Pons (tissue), 1 donor: ENCODE measurements at places on chromosomes 4 and X.

DNA sequence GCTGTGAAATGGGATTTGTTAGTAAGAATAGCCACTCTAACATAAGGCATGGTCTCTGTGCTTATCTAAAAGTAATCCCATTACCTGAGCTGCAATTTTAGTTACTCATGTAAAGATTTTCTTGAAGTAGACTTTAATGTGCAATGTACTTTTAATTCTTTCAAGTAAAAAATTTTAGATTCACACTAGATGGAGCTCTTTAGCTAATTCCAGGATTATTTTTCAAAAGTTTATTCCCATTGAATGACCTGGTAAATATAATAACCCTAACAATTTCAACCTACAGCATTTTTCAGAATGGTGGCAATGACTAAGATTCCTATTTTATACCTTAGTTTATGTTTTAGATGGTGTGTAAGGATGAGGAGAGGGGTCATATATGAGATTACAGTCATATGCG lies 18.1 kb downstream of the USP38 start:
- peak; percentile 51 for DNase-seq

DNA sequence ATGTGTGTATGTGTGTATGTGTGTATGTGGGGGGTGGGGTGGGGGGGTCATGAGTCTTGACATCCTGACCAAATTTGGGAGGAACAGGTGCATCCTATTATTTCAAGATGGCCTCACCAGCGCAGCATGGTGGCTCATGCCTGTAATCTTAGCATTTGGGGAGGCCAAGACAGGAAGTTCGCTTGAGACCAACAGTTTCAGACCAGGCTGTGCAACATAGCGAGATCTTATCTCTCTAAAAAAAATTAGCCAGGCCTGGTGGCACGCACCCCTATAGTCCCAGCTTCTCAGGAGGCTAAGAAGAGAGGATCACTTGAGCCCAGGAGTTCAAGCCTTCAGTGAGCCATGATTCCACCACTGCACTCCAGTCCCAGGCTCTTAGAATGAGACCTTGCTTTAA lies 47.0 kb upstream of the DHRSX start:
- no peak for DNase-seq

- DNase-seq = no peak
Measured at GRCh38 chr4:73617256-73617655, 3.0 kb downstream of the RASSF6 start.

- peak; percentile 20 for DNase-seq
Measured at GRCh38 chrX:2484721-2485648, 15.8 kb downstream of the DHRSX start.

DNA sequence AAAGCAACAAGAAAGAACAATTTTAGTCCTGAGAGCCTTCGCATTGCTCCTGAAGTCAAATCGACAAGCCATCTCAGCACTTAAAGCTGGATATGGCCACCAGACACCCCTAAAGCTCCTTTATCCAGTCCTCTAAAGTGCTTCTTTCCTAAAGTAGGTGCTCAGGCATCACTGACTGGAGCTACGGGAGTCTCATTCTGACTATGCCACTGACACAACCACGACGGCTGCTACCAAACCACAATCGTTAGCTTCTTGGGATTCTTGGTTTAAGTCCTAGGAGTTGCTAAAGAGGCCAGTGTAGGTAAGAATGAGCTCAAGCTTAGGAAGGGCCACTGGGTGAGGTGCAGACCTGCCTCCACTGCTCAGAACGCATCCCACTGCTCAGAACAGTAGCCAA lies 1.0 kb downstream of the SLC10A6 start:
- no peak for DNase-seq

DNA sequence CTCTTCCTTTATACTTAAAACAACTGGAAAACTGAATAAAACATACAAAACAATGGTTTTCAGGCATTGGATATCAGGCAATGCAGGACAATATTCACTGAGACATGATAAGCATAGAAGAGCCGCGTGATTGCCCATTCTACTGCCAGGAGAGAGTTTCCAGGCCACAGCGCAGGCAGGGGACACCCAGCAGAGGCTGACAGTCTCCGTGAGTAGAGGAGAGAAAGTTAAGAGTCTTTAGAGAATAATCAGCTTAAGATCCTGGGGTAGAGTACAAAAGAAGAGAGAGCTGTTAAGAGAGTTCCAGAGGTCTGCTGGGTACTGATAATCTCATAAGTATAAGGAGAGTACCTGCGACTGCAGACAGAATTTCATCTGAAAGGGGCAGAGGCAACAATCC lies 18.4 kb upstream of the FRAS1 start:
- DNase-seq = no peak

GRCh38 chrX:16796298-16796697 lies 10.0 kb downstream of the TXLNG start:
- no peak for DNase-seq

DNA sequence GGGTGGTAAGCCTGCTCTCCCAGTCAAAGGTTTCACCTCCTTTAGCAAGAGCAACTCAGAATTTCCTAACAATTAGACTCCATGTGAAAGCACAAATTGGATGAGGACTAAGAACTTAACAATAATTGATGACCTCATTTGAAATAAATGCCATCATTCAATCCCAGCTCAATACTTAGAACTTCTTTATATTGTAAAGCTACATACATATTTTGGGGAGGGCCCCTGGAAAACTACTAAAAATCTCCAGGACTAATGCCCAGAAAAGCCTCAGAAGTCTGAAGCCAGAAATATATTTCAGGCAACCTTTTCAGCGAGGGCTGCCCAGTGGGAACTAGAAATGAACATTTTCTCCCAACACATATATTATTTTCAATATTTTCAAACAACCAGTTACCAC lies 38.1 kb downstream of the AMOT start:
- DNase-seq = no peak

GRCh38 chr4:15695240-15695699 lies 7.6 kb upstream of the BST1 start:
- no peak for DNase-seq

DNA sequence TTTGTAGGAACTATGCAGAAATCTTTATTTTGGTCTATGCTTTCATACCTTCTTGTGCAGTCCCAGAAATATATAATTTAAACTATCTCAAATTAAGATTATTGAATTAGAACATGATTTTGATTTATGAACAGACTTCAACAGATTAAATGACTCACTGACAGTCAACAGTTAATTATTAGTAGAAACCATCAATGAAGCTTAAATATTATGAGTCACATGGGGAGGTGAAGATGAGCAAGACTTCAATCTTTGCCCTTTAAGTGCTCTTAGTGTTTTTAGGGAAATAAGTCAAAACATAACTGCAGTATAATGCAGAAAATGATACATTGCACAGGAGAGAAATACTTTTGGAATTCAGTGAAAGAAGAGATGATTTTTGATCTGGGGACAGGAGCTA lies 81.5 kb upstream of the BMP3 start:
- DNase-seq = no peak

DNA sequence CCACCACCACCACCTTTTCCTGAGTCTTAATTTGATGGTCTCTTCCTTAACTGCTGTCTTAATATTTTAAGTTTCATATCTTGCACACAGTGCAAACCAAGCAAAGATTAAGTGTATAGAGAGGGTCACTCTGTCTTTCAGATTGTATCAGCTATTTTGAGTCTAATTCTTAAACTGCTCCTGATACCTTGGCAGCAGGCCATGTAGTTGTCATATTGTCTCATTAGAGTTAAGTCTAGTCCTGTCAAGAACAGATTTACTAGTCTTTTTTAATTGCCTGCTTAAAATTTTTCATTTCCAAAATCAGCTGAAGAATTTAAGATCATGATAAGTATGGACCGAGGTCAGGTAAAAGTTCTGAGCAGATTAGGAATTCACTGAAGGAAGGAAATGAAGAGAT lies 51.5 kb downstream of the FHIP1A start:
- DNase-seq = no peak

DNA sequence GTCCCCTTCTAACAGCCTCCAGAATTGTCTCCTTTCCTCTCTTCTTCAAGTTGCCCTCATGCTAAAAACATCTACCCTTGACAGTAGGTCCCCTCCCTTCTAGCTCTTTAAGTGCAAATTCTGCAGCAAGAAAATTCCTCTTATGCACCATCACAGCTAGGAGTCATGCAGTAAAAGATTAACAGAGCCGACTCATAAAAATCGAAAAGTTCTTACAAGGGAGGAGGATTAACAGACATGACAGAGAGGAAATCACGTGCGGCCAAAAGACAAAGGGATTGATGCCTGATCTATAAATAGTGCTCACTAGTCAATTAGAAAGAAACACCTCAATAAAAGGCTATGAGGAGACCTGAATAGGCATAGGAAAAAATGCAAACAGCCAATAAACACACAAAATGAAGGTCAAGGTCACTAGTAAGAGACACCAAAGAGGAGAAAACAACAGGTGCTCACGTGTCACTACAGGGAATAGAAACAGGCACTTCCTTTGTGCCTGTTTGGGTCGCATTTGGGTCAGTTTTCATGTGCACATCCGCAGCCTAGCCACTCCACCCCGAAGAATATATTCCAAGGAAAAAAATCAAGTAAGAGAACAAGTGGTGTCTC lies 3.4 kb downstream of the RNF212 start:
- no peak for DNase-seq

DNA sequence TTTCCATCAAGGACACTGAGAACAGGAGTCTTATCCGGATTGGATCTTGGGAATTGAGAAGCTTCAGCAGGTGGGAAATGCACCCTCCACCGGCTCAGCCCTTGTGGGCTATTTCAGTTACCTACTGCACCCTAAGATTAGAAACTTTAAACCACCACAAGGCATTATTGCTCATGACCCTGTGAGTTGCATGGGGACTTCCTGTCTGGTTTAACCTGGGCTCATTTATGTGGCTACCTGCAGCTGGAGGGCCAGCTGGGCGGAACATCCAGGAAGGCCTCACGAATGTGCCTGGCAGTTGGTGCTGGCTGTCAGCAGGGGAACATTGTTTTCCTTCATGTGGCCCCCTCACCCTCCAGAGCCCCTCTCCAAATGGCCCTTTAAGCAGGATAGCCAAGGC lies 164.1 kb downstream of the DEFB131A start:
- no peak for DNase-seq

GRCh38 chr4:128525387-128525786 lies 237.8 kb upstream of the PGRMC2 start:
- DNase-seq = no peak

DNA sequence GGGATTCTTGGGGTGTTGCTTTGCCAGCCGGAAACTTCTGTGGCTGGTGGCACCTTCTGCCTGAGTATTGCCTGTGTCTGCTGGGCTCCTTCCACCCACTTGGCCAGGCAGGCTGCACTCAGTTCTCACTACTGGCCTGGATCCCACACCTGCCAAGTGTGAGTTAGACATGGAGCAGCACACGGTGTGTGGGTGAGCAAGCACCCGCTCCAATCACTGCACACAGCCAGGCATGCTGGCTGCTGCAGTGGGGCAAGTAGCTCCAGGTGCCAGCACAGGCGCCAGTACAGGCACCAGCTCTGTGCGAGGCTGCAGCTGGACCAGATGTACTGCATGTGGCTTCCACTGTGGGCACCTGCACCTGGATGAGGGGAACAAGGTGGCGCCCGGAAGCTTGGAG lies 23.9 kb downstream of the DCUN1D4 start:
- DNase-seq = no peak

DNA sequence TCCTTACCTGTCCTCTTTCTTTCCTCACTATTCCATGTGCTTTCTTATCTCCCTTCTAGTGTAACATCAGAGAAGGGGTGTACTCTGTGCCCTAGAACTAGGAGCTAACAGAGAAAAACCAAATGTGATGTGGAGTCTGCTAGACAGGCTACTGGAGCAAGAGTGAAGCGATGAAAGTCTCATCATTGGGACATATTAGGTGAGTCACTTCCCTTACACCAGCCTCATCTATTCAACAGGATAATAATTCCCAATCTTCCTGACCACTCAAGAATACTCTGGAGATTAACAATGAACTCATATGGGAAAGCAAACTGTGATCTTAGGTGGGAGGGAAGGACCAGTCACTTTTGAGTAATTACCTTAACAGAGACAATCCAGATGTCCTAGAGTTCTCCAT lies 58.1 kb downstream of the RAB40A start:
- no peak for DNase-seq

- DNase-seq = no peak
Measured at GRCh38 chrX:35406386-35406785, 391.8 kb upstream of the MAGEB16 start.

- no peak for DNase-seq
Measured at GRCh38 chr4:163672751-163673150, 178.3 kb downstream of the TMA16 start.

DNA sequence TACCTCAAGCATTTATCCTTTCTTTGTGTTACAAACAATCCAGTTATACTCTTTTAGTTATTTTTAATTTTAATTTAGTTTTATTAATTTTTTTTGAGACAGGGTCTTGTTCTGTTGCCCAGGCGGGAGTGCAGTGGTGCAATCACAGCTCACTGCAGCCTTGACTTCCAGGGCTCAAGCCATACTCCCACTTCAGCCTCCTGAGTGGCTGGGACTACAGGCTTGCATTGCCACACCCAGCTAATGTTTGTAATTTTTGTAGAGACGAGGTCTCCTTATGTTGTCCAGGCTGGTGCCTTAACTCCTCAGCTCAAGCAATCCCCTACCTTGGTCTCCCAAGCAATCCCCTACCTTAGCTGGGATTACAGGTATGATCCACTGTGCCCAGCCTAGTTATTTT lies 45.9 kb downstream of the CDKL5 start:
- no peak for DNase-seq
